ENCODE measurements at places on chromosomes 1 and 21.
A peak's percentile ranks its signal among the peaks of the same experiment; 100 is the strongest.

GRCh38 chr1:213164561-213164960 is 113.5 kb downstream of the RPS6KC1 start:
- no peak for DNase-seq

- DNase-seq: peak; percentile 29
Measured at GRCh38 chr1:172089768-172090510, 248.6 kb downstream of the DNM3 start.

GRCh38 chr1:40130892-40131291 is 30.3 kb upstream of the RLF start:
- DNase-seq: no peak

GRCh38 chr1:245054507-245055270 is 100.1 kb upstream of the KIF26B start:
- no peak for DNase-seq
